CD4-positive, alpha-beta memory T cell (primary cell): ENCODE measurements at places on chromosomes 3 and 15.

DNA sequence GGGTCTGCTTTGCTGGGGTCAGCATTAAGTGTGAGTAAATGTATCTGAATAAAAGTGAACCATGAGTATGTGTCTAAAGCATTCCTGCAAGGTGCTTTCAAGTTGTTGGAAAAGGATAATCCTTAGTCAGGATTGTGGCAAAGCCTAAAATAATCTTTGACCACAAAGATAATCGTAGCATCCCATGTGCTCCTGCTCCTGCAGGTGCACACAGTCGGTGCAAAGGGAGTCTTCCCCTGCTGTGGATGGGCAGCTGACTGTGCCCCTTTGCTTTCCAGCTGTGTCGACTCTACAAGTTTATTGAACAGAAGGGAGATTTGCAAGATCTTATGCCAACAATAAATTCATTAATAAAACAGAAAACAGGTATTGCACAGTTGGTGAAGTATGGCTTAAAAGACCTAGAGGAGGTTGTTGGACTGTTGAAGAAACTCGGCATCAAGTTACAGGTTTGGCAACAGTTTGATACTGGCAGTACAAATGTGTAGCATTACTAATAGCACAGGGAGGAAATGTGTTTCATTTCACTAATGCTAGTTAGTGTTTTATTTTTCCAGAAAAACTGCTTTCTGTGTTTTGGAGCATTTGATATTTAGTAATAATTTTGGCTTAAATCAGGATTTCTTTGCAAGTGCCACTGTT is 22.6 kb downstream of the SRP14 start:
- DNase-seq: no peak

DNA sequence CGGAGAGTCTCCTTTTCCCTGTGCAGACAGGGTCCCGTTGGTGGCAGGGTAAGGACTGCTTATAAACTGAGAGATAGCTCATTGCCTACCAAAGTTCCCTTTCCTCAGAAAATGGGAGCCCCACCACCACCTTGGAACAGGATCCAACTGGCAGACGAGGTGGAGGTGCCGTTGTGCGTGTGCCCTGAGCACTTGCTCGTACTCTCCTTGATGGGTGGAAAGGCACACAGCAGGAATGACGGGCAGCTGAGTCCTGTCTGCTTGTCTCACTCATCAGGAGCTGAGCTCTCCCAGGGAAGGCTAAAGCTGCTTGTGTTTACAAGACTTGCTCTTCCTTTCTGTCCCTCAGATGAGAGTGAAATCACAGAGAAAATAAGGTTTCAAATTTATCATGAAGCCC is 60.7 kb downstream of the B3GNT5 start:
- DNase-seq: no peak

GRCh38 chr15:101264911-101265641 is 12.2 kb downstream of the SELENOS start:
- DNase-seq: no peak

- DNase-seq: no peak
Observed at GRCh38 chr3:76198086-76198485, 412.7 kb upstream of the ZNF717 start.

DNA sequence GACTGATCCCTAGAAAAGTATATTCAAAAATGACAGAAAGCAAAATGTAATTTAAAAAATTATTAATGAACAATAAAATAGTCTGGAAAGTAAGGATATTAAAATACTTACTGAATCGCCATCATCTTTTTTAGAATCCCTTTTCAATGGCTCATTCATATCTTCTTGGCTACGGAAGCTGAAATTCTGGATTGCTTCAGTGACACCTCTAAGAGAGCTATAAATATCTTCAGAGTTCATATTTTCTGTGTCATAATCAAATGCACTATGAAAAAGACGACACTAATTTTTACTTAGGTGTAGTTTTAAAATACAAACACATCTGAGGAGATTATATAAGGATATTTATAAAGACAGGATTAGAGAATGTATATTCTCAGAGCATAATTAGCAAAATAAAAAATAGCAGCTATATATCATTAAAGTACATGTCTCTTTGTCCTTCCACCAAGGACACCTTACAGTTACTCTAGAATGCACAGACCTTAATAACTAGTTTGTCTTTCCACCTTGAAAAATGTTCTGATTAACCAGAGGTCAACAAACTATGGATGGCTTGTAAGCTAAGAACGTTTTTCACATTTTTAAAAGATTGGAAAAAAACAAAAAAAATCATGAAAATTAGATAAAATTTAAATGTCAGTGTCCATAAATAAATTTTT is 98.6 kb upstream of the UBP1 start:
- no peak for DNase-seq

GRCh38 chr3:187641320-187642016 is 28.7 kb downstream of the SST start:
- DNase-seq: no peak

GRCh38 chr15:70291305-70292075 is 193.8 kb upstream of the TLE3 start:
- DNase-seq: no peak

- no peak for DNase-seq
Observed at GRCh38 chr3:65963787-65964677, 74.7 kb downstream of the MAGI1 start.

GRCh38 chr15:87365186-87365585 is 891.4 kb downstream of the NTRK3 start:
- no peak for DNase-seq

GRCh38 chr3:49534581-49535441 is 19.5 kb upstream of the BSN start:
- no peak for DNase-seq

GRCh38 chr3:17544632-17545031 is 197.8 kb downstream of the TBC1D5 start:
- no peak for DNase-seq

DNA sequence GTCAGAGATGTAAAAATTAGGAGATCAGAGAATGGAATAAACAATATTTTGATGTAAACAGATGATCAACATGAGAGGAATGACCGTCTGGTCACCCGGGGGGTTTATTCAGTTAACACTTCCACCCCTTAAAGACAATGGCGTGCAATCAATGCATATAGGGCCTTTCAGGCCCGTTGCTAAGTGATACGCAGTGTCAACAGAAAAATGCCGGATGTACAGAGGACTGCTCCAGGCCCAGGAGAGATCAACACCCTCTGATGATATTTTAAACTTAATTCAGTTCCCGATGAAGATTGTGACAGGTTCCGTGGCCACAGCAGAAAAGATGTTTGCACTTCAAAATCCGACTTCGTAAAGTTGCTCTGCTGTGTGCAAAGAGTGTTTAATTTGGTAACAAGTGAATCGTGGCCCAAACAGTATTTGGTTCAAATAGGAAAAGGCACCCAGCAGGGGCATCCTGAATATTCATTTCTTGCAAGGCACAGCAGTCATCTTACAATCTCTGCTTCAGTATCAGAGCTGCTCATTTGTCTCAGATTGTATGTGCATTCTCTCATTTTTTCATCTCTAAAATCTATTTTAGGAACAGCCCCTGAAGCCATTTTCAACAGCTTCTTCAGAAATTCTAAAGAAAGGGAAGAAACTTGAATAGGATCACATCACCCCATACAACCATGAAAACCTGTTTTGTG is 72.6 kb downstream of the FOXB1 start:
- DNase-seq: no peak

DNA sequence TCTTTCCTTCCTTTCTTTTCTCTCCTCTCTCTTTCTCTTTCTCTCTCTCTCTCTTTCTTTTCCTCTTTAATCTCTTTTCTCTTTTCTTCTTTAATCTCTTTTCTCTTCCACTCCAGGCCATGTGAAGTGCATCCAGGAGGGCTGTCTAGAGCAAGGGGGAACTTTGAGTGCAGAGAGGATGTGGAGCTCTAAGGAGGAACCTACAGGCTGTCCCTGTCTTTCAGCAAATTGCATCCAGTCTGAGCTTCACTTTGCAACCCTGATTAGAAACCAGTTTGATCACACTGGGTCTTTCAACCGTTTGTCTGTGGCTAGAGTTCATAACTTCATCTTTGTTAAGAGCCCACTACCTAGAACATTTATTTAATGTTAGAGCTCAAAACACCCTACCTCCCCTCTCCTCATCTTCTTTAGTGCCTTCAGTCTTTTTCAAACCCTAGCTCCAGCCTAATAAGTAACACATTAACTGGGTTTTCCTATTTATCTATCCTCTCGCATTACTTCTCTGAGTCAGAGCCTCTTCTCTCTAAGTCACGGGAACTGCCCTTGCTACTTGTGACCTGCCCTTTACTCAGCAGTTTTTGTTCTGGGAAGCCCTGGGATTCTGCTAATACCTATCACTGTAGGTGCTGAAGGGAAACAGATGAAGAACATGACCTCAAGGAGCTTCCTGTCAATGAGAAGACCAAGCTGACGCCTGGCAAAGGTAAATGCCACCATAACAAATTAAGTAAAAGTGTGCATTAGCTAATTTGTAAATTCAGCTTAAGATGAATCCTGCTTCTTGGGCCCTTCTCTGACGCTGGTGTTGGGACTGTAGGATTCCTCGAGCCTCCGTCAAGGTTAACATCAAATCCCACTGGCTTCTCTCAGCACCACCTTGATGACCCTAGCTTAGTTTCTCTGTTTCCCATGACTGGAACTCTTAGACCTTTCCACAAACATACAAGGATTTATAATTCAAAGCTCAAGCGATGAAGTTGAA is at the start of gene GCNT3:
TSS of gene GCNT3 (plus strand) at position 508 of the 985 bp plus-strand sequence. CDS start 6,456 bp downstream, outside the sequence.
- DNase-seq: no peak

GRCh38 chr15:70583006-70583405 is 180.4 kb downstream of the UACA start:
- DNase-seq: no peak

DNA sequence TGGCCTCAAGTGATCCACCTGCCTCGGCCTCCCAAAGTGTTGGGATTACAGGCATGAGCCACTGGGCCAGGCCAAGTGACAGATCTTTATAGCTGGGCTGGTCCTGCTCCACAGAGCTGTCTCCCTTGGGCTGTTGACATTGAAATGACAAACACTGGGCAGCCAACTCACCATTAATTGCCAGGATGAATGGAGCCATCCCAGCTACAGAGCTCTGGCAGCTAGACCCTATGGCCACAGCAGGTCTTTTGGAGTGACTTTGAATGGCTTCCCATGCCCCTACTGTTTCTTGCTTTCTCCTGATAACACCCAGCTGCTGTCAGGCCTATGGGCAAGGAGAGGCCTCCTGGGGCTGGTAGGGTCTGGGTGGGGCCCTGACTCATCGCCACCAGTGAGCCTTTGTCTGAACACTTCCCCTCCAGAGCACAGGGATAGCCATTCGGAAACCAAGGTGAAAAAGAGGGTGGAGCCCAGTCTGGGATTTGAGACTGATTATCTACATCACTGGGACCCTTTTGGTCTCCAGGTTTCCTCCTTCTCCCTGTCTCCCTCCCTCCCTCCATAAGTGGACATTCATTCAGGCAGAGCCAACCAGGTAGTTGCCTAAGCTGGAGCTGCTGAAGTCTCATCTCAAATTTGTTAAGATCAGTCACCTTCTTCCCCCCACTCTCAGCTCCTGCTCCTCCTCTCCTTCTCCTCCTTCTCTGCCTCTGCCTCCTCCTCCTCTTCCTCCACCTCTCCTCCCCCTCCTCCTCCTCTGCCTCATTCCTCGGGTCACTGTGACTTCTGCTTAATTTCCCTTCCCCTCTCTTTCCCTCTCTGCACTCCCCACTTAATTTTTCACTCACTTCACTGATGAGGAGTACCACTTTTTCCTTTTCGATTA is 34.0 kb downstream of the BHLHE40 start:
- no peak for DNase-seq

GRCh38 chr3:185361920-185362319 is 1.0 kb upstream of the MAP3K13 start:
- no peak for DNase-seq

DNA sequence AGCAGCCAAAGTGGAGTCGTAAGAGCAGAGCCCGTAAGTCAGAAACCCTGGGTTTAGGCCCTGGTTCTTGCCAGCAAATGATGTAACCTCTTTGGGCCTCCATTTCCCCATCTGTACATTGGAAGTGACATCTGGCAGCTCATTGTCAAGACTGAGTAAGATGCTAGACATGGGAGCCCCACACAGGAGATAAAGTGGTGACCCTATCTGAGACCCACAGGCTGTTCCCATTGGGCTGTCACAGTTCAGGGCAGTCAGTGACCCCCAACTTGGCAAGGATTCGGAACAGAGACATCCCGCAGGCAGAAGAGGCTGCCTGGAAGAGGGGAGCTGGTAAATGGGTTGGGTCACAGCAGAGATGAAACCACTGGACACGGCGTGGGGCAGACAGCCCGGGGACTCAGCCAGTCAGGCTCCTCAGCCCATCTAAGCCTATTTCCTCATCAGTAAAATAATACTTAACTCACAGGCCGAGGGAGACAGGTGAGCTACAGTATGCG is 1.8 kb downstream of the CLN6 start:
- no peak for DNase-seq

DNA sequence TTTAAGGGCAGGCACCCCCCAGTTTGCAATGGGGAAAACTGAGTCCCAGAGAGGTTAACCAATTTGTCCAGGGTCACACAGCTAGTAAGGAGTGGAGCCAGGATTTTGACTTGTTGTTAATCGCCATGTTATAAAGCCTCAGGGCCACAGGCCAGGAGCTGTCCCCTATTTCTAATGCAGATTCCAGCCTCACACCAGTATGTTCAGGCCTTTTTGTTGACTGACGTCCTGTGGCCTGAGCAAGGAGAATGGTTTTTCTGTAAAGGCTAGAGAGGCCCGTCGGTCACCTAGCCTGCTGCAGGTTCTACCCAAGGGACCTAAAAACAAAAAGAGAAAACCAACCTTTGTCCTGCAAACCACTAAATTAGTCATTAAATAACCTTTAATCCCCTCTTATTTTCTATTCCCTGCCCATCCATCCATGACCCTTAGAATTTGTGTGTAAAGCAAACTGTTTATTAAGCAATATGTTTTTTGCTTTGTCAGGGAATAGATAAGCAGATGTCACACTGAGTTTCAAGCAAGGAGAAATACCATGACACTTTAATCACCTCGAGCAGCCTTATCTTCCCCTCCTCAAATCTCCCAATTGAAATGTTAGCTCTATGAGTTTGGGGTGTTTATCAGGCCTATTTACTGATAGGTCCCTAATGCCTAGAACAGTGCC is 14.1 kb downstream of the ACOX2 start:
- DNase-seq: no peak

DNA sequence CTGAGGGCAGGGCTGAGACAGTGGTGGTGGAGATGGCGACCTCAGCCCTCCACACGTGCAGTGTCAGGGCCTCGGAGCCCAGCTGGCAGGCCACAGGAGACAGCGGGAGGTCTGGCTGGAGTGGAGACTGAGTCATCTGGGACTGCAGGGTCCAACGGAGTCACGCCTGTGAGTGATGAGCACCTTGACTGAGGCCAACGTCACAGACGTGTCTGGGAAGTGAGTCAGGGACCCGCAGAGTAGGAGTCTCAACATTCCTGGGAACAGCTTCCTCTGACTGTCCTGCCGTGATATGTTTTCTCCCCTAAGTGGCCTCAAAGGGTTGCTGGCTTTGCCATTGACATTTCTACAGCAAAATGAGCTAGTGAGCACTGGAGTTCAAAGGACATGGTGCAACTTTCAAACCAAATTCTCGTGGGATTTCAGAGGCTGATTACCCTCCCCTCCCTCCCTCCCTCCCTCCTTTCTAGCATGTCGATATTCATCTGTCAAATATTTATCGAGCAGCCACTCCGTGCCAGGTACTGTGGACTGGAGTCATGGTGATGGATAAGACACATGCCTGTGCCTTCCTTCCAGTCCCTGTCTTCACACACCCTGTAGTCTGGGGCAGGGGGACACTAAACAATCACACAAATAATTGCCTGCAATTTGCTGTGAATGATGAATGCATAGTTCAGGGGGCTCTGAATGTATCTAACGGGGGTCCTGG is 53.3 kb upstream of the AMOTL2 start:
- DNase-seq: no peak
